Stimulated activated CD8-positive, alpha-beta memory T cell treated with anti-CD3 and anti-CD28 coated beads, Interleukin-2, amount 100 ng/mL, for 1 hour (primary cell): ENCODE measurements at places on chromosomes 5 and 9.

DNA sequence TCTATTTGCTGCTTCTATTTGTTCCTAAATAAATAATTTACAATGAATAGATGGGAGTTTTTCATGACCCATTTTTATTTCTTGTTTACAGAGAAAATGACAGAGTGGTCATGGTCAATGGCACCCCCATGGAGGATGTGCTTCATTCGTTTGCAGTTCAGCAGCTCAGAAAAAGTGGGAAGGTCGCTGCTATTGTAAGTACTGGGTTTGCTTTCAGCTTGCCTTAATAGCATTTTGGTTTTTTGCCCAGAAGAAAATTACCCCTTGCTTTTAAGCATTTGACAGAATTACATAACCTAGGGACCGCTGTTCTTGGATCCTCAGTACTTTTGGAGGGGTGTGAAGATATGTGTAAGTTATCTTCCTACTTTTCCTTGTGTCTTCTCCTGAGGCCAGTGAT, 44.1 kb downstream of the TJP2 start:
- DNase-seq = no peak

DNA sequence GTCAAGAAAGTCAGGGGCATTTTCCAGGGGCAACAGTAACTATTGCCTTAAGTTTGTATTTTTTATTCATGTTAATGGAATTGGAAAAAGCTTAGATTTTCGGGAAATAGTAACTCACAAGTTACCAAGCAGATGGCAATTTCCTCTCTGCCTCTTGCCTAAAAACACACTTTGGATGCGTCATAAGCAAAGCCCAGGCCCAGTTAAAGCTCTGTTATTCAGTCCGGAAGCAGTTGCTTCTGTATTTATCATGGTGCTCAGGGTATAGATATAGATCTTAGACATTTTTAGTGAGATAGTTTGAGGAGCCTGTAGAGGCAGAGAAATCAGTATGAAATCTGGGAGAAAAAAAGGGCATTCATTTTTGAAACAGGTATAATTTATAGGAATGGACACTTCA, 260.3 kb upstream of the TNC start:
- DNase-seq = no peak

DNA sequence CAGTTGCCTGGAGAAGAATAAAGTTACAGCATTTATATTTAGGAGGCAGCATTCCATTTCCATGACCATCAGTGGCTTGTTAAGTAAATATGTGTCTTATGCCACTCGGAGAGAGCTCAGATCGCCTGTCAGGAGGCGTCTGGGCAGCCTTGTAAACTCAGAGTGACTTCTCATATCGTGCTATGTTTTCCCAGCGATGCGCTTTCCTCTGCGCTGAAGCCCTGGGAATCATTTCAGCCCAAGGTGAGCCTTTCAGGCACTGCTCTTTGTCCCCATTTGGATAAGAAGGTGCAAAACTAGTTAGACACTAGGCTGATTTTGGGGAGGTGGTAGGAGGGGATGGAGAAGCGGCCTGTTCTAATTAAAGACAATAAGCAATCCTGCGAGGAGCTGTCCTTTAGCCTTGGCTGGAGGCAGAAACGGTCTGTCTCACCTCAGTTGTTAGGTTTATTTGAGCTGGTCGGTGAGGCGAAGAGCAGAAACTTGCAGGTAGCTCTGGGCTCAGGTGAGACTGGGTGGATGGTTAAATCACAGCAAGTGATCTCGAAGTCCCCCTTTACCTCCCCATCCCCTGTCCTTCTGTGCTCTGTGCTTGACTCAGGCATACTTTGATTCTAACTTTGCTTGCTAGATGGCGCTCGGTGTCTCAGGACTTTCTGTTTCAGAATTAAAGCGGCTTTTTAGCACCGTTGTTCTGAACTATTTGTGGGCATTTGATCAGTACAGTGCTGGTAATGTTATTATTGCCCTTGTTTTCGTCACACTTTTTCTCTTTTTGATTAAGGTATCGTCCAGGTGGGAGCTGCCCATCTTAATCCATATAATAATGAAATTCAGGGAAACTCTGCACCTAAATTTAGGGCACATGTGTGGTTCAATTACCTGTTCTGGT, 24.6 kb downstream of the NR2F1 start:
- DNase-seq = no peak

DNA sequence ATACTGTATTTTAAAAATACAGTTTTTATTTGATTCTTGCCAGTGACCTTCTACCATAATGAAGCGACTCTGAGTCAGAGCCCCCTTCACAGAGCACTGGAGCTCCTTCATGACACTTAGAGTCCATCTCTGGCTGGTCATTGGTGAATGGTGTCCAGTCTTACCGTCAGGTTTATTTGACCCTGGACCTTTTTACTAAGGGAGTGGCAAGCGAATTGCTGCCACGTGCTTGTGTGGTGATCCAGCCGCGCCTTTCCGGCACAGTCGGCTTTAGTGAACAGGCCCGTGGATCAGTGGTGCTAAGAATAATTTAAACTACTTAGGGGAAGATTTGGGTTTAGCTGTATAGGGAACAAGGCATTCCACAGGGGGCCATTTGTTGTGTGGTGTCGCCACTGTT, 48.5 kb downstream of the PRRC2B start:
- DNase-seq = no peak

DNA sequence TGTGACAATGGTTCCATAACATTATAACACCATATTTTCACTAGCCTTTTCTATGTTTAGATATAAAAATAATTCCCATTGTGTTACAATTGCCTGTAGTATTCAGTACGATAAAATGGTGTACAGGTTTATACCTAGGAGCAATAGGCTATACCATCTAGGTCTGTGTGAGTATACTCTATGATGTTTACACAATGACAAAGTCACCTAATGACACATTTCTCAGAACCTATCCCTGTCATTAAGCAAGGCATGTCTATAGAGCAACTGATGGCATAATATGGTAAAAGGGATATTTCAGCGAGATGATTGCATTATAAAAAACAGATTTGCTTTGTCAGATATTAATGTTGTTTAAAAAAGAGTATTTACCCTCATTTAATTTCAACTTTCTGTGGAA, 517.2 kb downstream of the SPOCK1 start:
- DNase-seq = no peak

DNA sequence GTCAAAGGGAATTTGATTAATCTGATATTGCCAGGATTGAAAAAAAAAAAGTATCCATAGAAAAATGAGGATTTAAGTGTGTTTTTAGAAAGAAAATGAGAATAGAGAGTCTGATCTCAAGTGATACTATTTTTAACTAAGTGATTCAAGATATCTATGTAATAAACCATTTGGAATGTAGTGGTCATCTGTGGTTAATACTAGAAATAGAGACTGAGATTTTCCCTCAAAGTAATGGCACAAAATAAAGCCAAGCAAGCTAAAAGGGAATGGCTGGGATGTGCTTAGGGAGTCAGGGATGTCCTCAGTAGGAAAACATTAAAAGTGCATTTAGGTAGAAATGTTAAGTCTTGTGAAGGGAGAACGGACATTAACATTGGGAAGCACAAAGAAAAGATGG, 90.6 kb downstream of the FBXO4 start:
- DNase-seq = no peak

DNA sequence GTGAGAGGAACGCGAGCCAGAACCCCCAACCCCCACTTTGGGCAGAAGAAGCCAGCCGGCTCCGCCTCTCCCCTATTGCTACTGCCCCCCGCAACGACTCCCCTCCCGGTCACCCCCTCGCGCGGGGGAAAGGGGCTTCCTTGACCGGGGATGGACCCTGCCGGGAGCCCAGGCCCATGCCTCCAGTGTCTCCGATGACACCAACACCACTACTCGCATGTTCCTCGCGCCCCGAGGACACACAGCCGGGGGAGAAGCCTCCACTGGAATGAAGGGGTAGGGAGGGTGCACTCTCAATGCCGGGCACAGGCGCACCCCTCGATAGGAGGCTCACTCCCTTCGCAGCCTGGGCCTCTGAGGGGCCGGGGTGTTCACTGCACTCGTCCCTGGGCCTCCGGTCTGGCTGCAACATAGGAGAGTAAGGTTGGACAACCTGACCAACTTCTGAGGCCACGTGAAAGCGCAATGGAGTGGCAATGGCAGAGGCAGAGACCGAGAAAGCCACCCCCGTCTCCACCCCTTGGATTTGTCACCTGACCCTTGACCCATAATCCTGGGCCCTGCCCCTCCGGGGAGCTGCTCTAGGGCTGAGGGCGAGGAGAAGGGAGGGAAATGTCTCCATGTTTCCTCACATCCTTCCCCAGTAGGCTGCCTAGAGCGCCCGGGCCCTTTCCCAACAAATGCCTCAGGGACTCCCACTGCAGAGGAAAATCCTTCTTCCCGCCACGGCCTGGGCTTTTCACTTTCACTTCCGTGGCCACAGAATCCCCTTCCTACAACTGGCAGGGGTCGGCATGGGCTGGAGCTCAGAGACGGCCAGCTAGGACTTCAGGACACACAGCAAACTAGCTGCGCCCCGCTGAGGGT, 1.1 kb upstream of the CNTFR start:
- no peak for DNase-seq

DNA sequence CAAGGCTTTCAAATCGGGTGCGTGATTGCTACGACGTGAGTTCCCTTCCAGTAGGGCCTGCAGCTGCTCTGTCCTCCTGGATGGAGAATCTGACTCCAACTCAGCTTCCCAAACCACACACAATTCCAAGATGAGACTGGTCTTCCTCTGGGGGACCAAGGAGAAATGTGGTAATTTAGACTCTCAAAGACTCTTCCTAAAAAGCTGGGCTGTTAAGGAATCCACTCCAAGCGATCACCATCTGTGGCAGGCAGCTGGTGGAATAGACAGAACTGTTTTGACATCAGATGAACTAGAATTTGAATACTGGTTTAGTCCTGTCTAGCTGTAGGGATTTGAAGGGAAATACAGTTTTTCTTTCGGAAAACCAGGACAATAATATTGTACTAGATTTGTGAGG, 130.7 kb upstream of the KLF4 start:
- no peak for DNase-seq

DNA sequence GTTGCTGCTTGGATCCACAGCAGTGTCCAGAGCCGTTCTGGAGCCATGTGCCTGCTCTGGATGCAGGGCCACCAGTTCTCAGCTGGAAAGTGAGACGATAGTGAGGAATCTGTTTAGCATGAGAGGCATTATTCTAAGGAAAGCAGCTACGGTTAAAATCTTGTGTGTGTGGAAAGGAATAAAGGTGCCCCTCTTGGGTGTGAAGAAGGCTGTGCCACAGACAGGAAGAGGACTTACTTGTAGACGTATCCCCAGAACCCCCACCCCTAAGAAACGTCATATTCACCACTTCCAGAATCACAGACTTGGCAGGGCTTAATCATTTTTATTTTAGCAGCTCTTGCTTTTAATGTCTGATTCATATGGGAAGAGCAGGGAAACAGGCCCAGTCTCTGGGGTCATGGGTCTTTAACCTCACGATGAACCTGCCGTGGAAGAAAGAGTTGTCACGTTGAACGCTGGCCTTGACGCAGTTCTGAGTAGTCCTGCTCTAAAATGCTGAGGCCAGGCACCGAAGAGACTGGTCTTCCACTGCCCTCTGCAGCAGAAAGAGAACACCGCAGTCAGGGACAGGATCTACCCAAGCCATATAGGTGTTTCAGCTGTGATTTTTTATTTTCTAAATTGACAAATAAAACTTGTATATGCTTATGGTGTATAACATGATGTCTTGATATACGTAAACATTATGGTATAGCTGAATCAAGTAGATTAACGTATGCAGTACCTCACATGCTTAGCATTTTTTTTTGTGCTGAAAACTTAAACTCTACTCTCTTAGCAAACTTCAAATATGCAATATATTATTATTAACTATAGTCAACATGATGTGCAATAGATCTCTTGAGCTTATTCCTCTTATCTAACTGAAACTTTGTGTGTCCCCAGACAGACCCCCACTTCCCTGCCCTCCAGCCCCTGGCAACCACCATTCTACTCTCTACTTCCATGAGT, 38.8 kb downstream of the CARTPT start:
- peak; percentile 18 for DNase-seq

DNA sequence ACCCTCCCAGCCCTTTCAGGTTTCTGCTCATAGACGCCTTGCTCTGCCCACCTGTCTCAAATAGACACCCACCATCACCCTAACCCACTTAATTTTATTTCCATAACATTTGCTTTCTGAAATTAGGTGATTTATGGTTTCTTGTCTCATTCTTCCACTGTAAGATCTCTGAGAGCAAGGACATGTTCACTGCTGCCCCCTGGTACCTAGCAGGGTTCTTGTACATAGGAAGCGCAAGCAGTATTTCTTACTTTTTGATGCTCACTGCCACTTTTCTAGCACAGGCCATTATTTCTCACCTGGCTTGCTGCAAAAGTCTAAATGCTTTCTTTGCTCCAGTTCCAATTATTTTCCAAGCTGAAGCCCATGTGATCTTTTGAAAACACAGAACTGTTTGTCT, 16.8 kb downstream of the C9orf57 start:
- no peak for DNase-seq

GRCh38 chr5:61274511-61274911, 57.5 kb upstream of the ZSWIM6 start:
- no peak for DNase-seq

- DNase-seq = no peak
Observed at GRCh38 chr5:178078197-178079010, 34.9 kb upstream of the N4BP3 start.

DNA sequence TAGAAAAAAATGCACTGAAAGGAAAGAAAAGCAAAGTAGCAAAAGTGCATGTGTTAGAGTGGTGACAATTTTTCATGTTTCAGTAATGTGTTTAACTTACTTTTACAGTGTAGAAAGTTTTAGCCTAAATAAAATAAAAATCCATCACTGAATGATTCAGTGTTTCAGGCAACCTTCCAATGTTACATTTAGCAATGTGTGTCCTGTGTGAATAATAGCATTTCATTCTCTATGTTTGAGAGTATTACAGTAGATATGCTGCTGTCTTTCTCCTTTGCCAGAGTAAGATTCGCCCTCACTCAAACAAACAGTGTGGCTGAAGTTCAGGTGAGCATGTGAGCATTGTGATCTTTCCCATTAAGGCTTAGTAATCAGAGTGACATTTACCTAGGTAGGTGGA, 171.1 kb downstream of the TARS1 start:
- no peak for DNase-seq

DNA sequence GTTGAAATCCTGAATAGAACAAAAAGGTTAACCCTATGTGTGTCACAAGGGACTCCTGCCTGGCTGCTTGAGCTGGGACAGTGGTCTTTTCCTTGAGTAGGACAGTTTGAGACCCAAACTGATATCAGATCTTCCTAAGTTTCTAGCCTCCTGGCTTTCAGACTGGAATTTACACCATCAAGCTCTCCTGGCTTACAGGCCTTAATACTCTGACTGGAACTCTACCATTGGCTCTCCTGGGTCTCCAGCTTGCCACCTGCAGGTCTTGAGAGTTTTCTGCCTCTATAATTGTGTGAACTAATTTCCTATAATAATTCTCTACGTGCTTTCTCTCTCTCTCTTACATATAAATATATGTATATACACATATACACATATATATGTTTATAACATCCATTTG, 112.5 kb downstream of the PRR16 start:
- DNase-seq = no peak

- no peak for DNase-seq
Observed at GRCh38 chr5:125891061-125891725, 532.0 kb upstream of the GRAMD2B start.

DNA sequence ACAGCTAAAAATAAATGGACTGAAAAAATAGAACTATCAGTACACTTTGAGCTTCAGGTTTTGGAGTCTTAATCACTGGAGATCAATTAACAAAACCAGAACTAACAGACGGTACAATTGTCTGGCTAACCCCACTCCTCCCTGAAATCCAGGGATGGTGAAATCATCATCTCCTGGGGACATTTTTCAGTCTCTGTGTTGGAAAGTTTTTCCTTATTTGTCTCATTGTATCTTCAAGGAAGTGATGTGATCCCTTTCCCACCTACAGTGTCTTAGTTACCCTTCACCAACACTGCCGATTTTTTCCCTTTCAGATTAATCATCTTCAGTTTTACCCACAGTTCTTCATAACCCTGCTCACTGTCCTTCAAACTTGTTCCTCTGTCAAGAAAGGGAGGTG, 81.9 kb downstream of the MAP1B start:
- no peak for DNase-seq
